Karpas-422 (cell line): ENCODE measurements at places on chromosomes 3 and 15. TPM values are rescaled to one million over a fixed set of nuclear protein-coding genes. Genes with fewer than 3 reads are reported as not detected.

Gene RARB
- total RNA-seq = not detected in 2 replicates

Gene CLDN11
- total RNA-seq = not detected in 2 replicates

Gene MUSTN1
- 2.4 TPM in 1 of 2 replicates, not detected in the other for total RNA-seq

DNA sequence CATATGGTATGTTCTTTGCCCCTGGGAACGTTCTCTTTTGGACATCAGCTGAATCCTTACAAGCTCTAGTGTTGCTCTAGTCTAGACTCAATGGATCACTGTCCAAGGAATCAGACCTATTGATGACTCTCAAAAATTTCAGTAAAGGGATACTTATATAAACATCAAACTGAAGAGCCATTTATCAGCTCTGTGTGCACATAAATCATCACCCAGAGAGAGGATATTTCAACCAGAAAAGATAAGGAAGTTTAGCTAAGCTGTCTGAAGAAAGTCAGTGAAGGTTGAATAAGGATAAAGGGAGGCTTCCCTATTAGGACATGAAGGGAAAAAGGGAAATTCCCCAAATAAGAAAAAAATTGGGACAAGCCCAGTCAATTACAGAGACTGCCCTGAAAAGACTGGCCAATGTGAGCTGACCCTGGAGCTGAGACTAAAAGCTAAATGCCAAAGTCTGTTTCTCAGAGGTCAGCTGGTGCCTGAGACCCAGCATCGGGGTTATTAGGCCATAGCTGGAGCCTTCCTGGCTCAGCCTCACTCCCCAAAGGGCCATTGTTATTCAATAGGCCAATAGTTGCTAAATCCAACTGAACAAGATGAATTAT, 424.1 kb upstream of the THBS1 start:
- H3K27me3 ChIP-seq = no peaks in the 10 kb centered on the region
- H3K4me1 ChIP-seq = no peaks in the 10 kb centered on the region
- H3K27ac ChIP-seq = no peak overlapping the region
- DNase-seq = no peak
- no peak overlapping the region for H3K4me3 ChIP-seq

DNA sequence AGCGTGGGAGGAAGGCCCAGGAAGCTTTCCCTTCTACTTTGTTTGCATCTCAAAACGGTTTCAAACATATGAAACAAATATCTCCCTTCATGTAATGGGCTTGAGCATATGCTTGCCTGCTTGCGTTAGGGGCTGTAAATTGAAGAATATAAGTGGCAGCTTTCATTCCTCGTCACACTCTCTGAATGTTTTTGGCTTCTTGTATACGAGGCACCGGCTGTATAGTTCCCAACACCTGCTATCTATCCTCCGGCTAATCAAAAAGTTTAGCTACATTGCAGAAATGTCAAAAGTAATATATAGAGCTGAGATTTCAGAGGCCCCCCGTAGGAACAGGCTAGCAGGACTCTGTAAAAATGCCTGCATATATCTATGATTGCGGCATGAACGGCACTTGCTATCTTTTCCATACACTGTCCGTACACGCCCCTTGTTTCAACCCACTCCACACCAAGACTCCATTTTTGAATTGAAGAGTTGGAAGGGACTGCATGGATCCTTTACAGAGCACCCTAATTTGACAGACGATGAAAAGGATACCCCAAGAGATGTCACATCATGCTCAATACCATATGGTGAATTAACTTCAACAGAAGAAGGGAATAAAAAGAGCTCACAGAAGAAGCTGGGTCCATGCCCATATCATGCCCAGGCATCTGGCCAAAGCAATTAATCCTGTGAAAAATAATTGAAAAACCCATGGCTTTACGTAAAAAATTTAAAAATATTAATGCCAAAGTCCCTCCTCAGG, 2.5 kb downstream of the MASP1 start:
- H3K27ac ChIP-seq = no peak overlapping the region
- H3K4me3 ChIP-seq = no peak overlapping the region
- no peak for DNase-seq
- H3K4me1 ChIP-seq = no peaks in the 10 kb centered on the region
